Stimulated activated CD4-positive, alpha-beta T cell treated with anti-CD3 and anti-CD28 coated beads, TNF-alpha, amount 100 ng/mL, for 4 hours (primary cell): ENCODE measurements at places on chromosomes 3 and 15.

- DNase-seq = no peak
These were observed 174.8 kb upstream of the BCL6 start for GRCh38 chr3:187920030-187920429.

DNA sequence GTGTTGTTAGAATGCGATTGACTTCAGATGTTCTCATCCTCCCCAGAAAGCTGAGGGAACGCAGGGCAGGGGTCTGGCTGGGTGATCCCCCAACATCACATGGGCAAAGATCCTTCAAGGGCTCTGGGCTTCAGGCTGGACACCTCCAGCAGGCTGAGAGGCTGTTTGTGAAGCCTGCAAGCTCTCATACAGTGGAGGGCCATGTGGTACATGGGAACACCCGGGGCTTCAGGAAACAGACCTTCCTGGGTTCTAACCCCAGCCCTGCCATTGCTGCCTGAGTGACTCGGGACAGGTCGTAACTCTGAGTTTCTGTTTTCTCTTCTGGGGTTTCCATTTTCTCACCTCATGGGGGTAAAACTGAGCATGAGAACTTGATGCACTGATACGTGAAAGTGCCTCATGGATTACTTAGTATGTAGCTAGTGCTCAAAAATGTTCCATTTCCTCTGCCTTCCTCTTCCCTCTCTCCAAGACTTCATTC, 81.2 kb downstream of the TLE3 start:
- DNase-seq = no peak

- DNase-seq = no peak
These were observed 15.8 kb upstream of the KCNMB2 start for GRCh38 chr3:178520451-178520850.

DNA sequence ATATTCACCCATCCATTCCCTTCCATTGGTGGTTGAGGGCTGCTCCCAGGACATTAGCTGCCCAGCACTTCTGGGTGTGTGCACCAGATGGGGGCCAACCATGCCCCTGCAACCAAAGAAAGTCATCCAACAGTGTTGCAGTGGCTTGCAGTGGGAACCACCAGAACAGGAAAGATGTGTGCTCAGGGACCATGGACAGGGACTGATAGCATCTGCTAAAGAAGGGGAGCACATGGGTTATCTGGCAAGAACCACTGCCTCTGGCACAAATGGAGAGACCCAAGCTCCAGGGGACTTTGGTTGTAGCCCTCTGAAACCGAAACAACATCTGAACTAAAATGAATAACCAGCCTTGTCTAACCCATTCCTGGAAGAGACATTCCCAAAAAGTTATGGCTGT, 8.1 kb downstream of the DCLK3 start:
- no peak for DNase-seq

- no peak for DNase-seq
These were observed 30.4 kb upstream of the RARRES1 start for GRCh38 chr3:158762701-158763100.

DNA sequence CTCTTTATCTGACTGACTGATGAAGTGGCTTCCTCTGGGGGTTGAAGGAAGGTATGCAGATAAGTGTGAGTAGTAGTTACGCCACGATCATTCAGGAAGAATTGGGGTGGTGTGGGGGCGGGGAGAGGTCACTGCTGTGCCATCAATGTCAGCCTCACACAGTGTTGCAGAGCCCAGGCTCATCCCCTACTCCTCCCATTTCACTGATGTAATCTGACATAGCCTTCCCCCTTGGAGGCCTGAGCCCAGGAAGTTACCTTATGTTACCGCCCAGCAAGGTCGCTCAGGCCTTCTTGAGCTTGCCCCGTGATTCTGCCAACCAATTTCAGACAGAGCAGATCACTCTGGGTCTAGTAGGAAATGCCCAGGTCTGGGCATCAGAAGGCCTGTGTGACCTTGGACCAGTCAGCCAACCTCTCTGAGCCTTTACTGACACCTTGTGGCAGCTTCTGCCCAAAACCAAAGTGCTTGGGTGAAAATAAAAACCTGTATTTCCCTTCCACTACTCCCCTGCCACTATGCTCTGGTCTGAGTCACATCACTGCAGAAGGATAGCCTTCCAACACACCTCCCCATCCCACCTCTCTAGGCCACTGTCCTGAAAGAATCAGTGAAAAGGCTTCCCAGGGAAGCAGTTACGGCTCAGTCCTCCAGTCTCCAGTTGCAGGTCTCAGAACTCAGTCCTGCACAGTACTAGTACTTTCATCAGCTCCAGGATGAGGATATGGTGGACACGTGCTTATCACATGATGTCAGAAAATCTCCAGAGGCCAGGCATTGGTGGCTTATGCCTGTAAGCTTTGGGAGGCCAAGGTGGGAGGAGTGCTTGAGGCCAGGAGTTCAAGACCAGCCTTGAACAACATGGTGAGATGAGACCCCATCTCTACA, 28.1 kb upstream of the INSYN1 start:
- no peak for DNase-seq

GRCh38 chr3:29628795-29629194, 347.9 kb downstream of the RBMS3 start:
- DNase-seq = no peak

DNA sequence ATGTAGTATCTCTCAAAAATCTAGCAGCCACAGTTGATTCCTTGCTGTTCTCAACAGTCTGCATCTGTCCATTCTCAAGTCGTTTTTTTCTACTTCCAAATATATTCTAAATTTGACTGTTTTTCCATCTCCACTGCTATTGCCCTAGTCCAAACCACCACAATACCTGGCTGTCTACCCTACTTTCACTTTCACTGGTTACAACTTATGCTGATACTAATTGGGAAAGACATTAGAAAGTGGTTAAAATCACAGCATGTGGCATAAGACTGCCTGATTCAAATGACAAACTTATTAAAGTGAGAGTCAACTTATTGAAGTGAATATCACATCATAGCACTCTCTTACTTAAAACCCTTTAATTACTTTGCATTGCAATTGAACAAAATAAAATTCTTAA, 72.6 kb downstream of the CHST2 start:
- DNase-seq = no peak

- no peak for DNase-seq
These were observed 520.9 kb upstream of the TGFBR2 start for GRCh38 chr3:30085486-30085885.

GRCh38 chr3:117322866-117323265, 613.3 kb downstream of the TUSC7 start:
- DNase-seq = no peak

GRCh38 chr3:182233405-182233804, 521.7 kb downstream of the SOX2 start:
- no peak for DNase-seq

GRCh38 chr3:51999846-52000245, 4.2 kb upstream of the RPL29 start:
- no peak for DNase-seq

GRCh38 chr15:51155016-51155580, 60.4 kb upstream of the TNFAIP8L3 start:
- no peak for DNase-seq

GRCh38 chr3:128155616-128156360, 2.5 kb downstream of the EEFSEC start:
- no peak for DNase-seq

GRCh38 chr3:63937661-63938651, 25.8 kb upstream of the SCAANT1 start:
- no peak for DNase-seq

DNA sequence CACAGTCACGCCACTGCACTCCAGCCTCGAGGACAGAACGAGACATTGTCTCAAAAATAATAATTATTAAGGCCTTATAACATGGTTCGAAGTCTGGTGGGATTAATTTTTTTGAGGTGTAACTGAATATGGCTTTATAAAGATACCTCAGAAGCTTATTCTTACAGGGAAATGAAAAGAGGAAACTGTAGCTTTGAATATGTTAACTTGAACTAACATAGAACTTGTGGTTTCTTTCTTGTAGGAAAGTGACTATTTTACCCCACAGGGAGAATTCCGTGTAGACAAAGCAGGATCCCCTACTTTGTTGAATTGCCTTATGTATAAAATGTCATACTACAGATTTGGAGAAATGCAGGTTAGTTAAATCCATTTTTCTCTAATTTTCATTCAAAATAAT, 96.3 kb downstream of the STT3B start:
- no peak for DNase-seq

DNA sequence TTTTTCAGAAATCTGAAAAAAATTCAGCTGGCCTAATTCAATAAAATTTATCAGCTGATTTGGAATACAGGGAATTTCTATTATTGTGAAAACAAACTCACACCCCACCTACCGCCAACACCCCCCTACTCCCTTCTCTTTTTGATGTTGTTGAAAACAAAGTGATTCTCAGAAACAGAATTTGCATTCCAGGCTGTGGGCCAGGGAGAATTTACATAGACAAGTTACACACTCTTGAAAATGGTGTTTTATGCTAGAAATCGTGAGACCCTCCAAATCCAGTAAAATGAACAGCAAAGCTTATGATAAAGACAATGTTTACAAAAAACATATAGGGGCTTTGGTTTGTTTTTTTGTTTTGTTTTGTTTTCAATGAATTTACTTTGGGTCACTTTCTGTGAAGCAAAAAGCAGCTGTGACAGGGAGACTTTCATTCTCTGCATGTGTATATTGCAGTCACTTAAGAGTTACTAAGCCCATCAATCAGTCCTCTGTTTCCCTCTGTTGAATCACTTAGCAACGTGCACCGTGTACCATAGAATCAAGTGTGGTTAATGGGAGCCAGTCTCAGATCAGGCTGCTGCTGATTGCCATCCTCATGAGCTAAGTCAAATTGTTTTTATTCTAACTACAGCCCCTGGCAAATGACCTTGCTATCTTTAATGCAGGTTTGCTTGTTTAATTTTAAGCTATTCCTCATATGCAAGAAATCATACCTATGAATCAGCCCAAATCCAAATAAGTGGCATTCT, 159.8 kb downstream of the ALCAM start:
- DNase-seq = no peak

GRCh38 chr15:69609176-69609575, 156.6 kb downstream of the RPLP1 start:
- DNase-seq = no peak

DNA sequence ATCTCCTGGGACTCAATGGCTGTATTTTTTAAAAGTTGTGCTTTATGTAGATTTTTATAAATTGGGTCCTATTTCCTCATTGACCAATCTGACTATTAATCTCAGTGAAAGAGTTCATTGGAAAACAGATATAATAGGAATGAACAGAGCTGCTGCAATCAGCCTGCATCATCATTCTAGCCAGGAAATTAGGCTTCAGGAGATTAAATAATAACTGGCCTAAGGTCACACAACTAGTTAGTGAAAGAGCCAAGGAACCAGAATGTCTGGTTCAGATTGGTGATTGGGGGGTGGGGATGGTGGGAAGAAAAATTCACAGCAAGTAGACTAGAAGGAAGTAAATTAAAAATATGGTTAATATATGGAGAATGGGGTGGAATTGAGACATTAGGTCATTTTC, 180.9 kb upstream of the ROPN1 start:
- no peak for DNase-seq

- DNase-seq = no peak
These were observed 304.4 kb downstream of the FGF12 start for GRCh38 chr3:192422997-192423342.

GRCh38 chr3:187062526-187063177, 76.6 kb downstream of the RPL39L start:
- DNase-seq = no peak

- DNase-seq = peak; percentile 69
These were observed 68.0 kb downstream of the ATP2B2 start for GRCh38 chr3:10437272-10437994.

DNA sequence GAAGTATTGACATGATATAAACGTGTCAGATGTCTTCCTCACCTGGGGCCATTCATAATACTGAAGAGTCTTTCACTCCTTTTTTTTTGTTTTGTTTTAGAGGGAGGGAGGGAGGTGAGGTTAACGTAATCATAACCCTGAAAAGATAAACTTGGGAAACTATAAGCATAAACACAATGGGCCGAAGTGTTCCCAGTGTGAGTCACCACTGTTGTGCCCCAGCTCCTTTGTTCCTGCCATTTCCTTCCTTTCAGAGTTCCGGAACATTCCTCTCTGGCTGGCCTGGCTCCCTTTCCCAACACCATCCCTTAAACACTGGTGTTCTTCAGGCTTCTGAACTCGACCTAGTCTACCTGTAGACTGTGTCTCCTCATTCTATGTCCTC, 18.6 kb downstream of the PLD1 start:
- no peak for DNase-seq

GRCh38 chr15:95620934-95621579, 709.4 kb upstream of the NR2F2 start:
- DNase-seq = no peak

DNA sequence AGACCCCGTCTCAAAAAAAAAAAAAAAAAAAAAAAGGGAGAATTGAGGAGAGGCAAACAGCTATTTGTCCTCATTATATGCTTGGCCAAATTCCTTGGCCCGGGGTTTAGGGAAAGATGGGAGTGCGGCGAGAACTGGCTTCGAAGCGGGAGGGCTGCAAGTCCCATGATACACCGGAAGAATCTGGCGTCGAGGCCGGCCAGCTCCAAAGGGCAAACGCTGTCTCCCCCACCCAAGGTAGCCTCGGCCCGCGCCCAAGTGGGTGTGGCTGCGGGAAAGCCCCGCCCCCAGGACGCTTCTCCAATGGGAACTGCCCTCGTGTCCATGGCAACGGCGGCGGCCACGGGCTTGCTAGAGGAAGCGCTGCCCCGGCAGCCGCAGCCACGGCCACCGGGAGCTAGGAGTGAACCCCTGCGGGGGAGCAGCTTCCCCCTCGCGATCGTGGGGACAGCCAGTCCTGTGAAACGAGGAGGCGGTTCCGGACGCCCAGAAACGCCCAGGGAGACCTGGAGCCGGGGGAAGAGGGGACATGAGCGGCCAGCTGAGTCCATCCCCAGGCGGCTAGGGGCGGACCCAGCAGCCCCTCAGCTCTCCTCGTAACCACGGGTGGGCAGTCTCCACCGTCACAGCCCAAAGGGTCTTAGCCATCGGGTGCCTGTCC, at the start of gene TTLL13:
TTLL13 (plus strand) TSS at position 354 of the 661 bp plus-strand sequence. CDS start 1,075 bp downstream, outside the sequence.
- DNase-seq = peak; percentile 55

DNA sequence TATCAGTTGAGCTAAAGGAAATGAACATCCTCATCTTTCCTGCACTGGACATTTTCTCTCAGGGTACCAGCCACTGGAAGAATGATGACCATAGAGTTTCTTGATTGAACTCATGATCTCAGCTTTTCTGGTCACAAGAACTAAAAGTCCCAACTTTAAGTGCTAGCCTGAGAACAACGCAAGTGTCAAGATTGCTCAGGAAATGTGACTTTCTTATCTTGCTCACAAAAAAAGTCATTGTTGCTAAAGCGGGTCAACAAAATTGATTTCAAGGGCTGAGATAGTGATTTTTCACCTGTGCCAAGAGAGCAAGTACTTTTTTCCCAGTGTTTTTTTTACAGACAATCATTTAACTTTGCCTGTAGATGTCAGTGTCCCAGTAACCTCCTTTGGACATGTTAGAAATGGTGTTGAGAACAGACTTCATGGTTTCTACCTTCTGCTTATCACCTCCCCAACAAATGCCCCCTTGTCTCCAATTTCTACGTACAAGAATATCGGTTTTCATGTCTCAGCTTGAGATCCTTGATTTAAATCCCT, 125.9 kb downstream of the SEMA6D start:
- no peak for DNase-seq

DNA sequence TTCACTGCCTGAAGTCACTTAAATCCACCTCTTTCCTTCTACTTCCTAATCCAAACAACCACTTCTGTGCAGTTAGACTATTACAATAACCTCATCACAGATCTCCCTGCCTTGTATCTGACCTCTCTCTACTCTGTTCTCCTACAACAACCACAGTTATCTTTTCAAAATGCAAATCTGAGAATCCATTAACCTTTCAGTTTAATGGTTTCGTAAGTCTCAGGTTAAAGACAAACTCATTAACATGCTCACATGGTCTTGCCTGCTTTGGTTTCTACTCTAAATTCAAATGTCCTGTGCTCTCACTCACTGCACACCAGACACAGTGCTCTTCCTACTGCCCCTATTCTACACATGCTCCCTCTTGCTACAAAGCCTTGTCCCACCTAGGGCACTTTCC, 406.5 kb upstream of the THBS1 start:
- DNase-seq = no peak
